ENCODE measurements at places on chromosomes 6 and 20.

DNA sequence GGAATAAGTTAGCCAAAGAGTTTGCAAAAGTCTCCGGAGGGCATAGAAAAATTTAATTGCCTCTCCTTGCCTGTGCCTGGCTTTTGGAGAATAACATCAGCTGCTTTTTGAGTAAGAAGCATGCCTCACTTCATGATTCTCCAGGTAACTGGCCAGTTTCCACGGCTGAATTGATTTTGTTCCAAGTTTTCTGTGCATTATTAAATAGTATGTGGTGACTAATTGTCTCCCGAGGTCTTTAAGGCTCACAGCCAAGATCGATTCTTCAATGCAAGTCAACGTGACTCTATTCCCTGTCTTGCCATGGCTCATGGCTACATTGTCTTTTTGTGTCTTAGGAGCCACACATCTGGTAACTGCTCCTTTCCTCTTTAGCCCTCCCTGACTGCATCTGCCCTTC is 54.2 kb downstream of the CNR1 start:
- no peak for DNase-seq
- H3K36me3 ChIP-seq: no peaks in the 10 kb centered on the region
- H3K27ac ChIP-seq: no peak overlapping the region

DNA sequence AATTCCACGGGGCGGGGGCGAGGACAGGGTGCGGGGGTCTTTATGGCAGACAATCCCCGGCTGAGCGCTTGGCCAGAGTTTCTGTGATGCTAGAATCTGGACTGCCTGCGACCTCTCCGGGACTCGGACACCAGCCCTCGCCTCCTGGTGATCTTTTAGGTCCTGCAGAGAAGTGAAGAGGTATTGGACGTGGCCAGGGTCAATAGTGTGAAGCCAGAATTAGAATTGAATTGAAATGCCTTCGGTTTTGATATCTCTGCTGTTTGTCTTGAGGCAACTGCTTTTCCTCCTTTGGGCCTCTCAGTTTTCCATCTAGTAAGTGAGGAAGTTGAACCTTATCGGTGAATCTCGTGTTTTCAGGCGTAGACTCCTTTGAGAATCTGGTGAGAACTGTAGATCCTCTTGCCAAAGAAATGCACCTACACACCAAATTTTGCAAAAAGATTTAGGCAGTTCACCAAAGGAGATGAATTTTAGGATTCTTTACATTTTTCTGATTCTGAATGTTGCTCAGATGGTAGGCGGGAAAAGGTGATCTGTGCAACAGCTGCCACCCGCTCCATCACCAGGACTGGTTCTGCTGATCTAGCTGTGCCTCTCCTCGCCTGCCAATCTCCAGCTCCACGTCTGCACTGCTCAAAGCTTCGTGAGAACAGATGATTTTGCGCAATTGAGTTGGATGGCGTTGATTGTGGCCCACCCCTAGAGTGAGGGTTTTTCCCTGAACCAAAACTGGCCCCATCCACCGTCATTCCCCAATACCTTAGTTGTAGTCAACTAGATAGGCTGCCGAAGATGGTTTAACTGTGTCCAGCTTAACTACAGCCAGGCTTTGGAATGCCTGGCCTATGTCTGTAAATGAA is 837 bp upstream of the OSER1 start:
- H3K27me3 ChIP-seq: no peaks in the 10 kb centered on the region
- DNase-seq: no peak
- peak overlapping the region; percentile 76 for H3K27ac ChIP-seq

- no peak for DNase-seq
- no peaks in the 10 kb centered on the region for H3K4me1 ChIP-seq
- no peaks in the 10 kb centered on the region for H3K27me3 ChIP-seq
- H3K4me3 ChIP-seq: no peak overlapping the region
- no peaks in the 10 kb centered on the region for H3K36me3 ChIP-seq
- no peak overlapping the region for H3K27ac ChIP-seq
Measured at GRCh38 chr6:88368071-88368787, 202.1 kb upstream of the CNR1 start.

- H3K27ac ChIP-seq: peak overlapping the region; percentile 51
- H3K36me3 ChIP-seq: no peaks in the 10 kb centered on the region
- peaks cover 3% of the 10 kb centered on the region for H3K4me1 ChIP-seq
- no peak overlapping the region for H3K4me3 ChIP-seq
- DNase-seq: peak; percentile 92
Measured at GRCh38 chr6:39887692-39888450, 46.4 kb downstream of the MOCS1 start.

GRCh38 chr6:99743647-99744046 is 137.0 kb downstream of the PRDM13 start:
- no peaks in the 10 kb centered on the region for H3K4me1 ChIP-seq
- no peaks in the 10 kb centered on the region for H3K27me3 ChIP-seq
- H3K36me3 ChIP-seq: no peaks in the 10 kb centered on the region
- no peak overlapping the region for H3K27ac ChIP-seq
- H3K4me3 ChIP-seq: no peak overlapping the region

- no peaks in the 10 kb centered on the region for H3K36me3 ChIP-seq
- no peak overlapping the region for H3K4me3 ChIP-seq
- no peaks in the 10 kb centered on the region for H3K27me3 ChIP-seq
- H3K4me1 ChIP-seq: no peaks in the 10 kb centered on the region
- DNase-seq: no peak
Measured at GRCh38 chr6:56156643-56157042, 90.7 kb downstream of the COL21A1 start.

DNA sequence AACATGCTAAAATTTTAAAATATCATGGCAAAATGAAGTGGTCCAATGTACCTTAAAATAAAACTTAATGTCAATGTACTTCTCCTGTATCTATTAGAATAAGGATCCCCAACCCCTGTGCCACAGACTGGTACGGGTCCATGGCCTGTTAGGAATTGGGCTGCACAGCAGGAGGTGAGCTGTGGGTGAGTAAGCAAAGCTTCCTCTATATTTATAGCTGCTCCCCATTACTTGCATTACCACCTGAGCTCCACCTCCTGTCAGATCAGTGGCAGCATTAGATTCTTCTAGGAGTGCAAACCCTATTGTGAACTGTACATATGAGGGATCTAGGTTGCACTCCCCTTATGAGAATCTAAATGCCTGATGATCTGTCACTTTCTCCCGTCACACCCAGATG is 86.0 kb downstream of the SLC16A10 start:
- no peak overlapping the region for H3K27ac ChIP-seq
- peak; percentile 10 for DNase-seq
- H3K36me3 ChIP-seq: no peaks in the 10 kb centered on the region
- H3K27me3 ChIP-seq: no peaks in the 10 kb centered on the region

DNA sequence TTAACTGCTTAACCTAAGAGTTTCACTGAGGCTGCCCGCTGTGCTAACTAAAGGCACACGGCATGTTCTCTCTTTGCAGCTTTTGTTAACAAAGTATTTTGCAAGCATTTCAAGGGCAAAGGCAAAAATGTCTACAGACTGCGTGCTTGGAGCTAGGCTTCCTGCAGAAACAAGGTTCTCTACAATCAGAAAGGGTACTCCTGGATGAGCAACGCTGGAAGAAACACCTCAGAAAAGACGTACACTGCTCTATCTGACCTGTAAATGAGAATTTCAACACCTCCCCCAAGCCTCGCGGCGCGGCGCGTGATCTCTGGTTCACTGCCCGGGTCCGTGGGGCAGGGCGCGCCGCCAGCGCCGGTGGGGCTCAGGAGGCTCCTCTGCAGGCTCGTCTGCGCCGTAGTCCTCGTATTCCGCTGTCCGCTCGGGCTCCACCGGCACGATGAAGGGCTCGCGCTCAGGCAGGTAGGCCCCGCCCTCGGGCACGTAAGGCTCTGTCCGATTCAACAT is 120.9 kb downstream of the COL12A1 start:
- no peaks in the 10 kb centered on the region for H3K36me3 ChIP-seq
- H3K27me3 ChIP-seq: no peaks in the 10 kb centered on the region

DNA sequence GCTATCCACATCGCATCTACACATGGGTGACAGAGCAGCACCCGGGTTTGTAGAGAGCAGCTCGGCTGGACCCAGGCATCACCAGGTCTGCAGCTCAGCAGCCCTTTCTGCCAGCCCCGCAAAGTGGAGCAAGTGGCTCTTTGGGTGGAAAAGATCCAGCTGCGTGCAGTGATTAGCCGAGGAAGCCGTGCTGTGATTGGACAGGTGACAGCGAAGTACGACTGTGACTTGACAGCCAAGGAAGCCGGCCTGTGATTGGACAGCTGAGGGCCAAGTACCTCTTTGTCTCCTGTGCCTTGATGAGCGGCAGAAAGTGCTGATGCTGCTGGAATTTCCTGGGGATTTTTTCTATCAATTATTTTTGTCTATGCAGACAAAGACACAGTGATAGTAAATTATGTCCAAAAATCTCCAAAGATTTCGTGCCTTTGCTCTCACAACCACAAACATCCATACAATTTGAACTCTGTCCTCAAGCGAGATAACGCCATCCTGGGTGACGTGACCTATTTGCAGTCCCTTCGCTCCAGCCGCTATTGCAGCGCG is 62.3 kb upstream of the GPR31 start:
- DNase-seq: no peak
- peaks cover 5% of the 10 kb centered on the region for H3K4me1 ChIP-seq
- H3K4me3 ChIP-seq: no peak overlapping the region
- H3K27ac ChIP-seq: no peak overlapping the region

DNA sequence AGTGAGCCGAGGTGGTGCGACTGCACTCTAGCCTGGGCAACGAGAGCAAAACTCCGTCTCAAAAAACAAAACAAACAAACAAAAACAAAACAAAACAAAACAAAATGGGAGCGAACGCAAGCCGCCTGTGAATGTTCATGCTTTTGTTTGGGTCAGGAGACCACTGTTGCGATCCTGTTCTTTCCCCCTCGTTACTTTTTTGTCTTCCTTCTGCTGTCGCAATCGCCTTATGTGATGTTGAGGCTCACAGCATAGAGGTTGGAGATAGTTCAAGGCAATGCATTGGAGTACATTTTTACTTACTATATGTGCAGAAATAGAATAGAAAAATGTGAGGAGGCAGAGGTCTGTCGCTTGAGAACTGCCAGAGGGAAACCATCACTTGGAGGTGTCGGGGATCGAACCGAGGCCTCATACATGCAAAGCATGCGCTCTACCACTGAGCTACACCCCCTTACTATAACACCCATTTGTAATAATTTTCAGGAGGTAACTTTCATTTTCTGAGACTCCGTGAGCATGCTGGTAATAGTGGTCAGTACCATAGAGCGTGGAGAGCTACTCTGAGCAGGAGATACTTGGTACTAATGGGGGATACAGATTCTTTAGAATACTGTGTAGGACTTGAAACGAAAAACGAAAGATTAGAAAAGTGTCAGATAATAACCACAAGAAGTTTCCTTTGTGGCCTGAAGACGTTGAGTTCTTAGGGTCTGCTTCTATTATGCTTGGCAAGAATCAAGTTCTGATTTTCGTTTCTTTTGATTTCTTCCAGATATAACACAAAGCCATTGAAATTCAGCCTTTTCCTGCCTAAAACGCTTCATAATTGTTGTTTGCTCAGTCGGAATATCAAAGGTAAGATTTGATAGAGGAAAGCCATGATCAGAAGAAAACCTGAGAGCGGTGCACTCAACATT is 121.1 kb downstream of the TRIM27 start:
- H3K27ac ChIP-seq: no peak overlapping the region
- no peaks in the 10 kb centered on the region for H3K36me3 ChIP-seq
- DNase-seq: peak; percentile 92
- H3K27me3 ChIP-seq: peaks cover 6% of the 10 kb centered on the region

DNA sequence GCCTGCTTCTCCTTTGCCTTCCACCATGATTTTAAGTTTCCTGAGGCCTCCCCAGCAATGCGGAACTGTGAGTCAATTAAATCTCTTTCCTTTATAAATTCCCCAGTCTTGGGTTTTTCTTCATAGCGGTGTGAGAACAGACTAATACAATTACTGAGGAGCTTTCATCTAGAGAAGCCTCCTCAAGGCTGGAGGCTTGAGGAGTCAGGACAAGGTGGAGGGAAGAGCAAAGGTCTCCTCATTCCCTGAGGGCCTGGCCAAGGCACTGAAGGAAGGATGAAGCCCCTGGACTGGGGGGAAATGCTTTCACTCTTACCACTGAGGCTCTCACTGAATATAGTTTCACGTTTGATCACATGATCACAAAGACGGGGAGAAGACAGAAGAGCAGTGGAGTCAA is 118.2 kb downstream of the MAN1A1 start:
- H3K36me3 ChIP-seq: no peaks in the 10 kb centered on the region
- no peaks in the 10 kb centered on the region for H3K27me3 ChIP-seq
- no peak for DNase-seq
- no peaks in the 10 kb centered on the region for H3K4me1 ChIP-seq
- H3K27ac ChIP-seq: no peak overlapping the region

- H3K27me3 ChIP-seq: no peaks in the 10 kb centered on the region
- H3K36me3 ChIP-seq: no peaks in the 10 kb centered on the region
- H3K4me3 ChIP-seq: no peak overlapping the region
- H3K27ac ChIP-seq: no peak overlapping the region
- no peaks in the 10 kb centered on the region for H3K4me1 ChIP-seq
Measured at GRCh38 chr6:24972311-24972958, 36.7 kb upstream of the RIPOR2 start.

- no peaks in the 10 kb centered on the region for H3K36me3 ChIP-seq
- H3K27ac ChIP-seq: no peak overlapping the region
- no peak overlapping the region for H3K4me3 ChIP-seq
- peaks cover 2% of the 10 kb centered on the region for H3K4me1 ChIP-seq
Measured at GRCh38 chr20:38250609-38251008, 9.9 kb downstream of the KIAA1755 start.

DNA sequence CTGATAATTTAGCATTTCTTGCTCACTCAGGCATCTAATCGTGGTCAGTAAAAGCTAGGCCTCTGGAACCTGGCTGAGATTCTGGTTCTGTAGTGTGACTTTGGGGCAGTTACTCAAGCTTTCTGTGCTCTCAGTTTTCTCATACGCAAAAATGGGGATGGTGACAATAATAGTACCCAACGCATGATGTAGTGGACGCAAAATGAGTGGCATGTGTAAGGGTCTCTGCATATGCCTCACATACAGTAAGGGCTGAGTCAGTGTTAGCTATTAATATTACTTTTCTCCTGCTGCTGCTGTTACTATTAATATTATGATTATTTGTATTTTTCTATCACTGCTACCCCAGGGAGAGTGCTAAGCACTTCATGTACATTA is 686 bp downstream of the GINS1 start:
- no peaks in the 10 kb centered on the region for H3K36me3 ChIP-seq
- H3K27ac ChIP-seq: peak overlapping the region; percentile 95
- peaks cover 7% of the 10 kb centered on the region for H3K4me1 ChIP-seq

GRCh38 chr20:20363434-20363798 is 4.5 kb upstream of the INSM1 start:
- H3K4me3 ChIP-seq: no peak overlapping the region
- peaks cover 54% of the 10 kb centered on the region for H3K27me3 ChIP-seq
- peak; percentile 56 for DNase-seq
- no peak overlapping the region for H3K27ac ChIP-seq

GRCh38 chr20:58526411-58526810 is 11.2 kb upstream of the APCDD1L start:
- no peaks in the 10 kb centered on the region for H3K27me3 ChIP-seq
- no peak overlapping the region for H3K4me3 ChIP-seq
- no peak for DNase-seq
- H3K4me1 ChIP-seq: no peaks in the 10 kb centered on the region
- no peaks in the 10 kb centered on the region for H3K36me3 ChIP-seq

- DNase-seq: no peak
- no peaks in the 10 kb centered on the region for H3K36me3 ChIP-seq
- H3K4me1 ChIP-seq: no peaks in the 10 kb centered on the region
- H3K27me3 ChIP-seq: no peaks in the 10 kb centered on the region
- H3K27ac ChIP-seq: no peak overlapping the region
Measured at GRCh38 chr6:56329271-56330050, 82.1 kb upstream of the COL21A1 start.

- H3K27me3 ChIP-seq: no peaks in the 10 kb centered on the region
- no peaks in the 10 kb centered on the region for H3K36me3 ChIP-seq
- peaks cover 3% of the 10 kb centered on the region for H3K4me1 ChIP-seq
- H3K27ac ChIP-seq: peak overlapping the region; percentile 45
- peak; percentile 62 for DNase-seq
- H3K4me3 ChIP-seq: peak overlapping the region; percentile 74
Measured at GRCh38 chr20:32189691-32190615, 17.6 kb downstream of the PLAGL2 start.

Data from mesendoderm (in vitro differentiated cells).